ENCODE measurements at places on chromosomes 6 and 20.

GRCh38 chr20:43536817-43537440 is 21.9 kb upstream of the SGK2 start:
- DNase-seq, result no peak

DNA sequence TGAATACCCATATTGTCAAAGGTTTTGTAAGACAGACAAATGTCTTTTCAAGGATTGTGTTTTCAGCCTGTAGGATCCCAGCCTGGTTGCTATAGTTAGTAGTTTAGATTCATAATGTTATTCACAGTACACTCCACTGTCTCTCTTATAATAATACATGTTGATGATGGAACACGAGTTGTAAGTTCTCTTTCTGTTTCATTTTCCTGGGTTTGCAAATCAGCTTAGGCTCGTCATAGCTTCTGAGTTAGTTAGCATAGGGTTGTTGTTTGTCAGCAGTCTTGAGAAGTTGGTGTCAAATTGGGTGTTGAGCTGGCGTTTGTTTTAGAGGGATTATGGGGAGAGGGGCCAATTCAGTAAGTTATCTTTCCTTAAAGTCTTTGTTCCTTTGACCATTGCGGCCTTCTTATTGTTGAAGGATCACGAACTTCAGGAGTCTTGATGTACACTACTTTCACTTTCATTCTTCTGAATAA is 45.8 kb downstream of the QKI start:
- no peak for DNase-seq

- DNase-seq, result no peak
Observed at GRCh38 chr6:52305948-52306767, 21.6 kb upstream of the MCM3 start.

GRCh38 chr6:87791485-87791884 is 89.5 kb upstream of the AKIRIN2 start:
- DNase-seq, result no peak

DNA sequence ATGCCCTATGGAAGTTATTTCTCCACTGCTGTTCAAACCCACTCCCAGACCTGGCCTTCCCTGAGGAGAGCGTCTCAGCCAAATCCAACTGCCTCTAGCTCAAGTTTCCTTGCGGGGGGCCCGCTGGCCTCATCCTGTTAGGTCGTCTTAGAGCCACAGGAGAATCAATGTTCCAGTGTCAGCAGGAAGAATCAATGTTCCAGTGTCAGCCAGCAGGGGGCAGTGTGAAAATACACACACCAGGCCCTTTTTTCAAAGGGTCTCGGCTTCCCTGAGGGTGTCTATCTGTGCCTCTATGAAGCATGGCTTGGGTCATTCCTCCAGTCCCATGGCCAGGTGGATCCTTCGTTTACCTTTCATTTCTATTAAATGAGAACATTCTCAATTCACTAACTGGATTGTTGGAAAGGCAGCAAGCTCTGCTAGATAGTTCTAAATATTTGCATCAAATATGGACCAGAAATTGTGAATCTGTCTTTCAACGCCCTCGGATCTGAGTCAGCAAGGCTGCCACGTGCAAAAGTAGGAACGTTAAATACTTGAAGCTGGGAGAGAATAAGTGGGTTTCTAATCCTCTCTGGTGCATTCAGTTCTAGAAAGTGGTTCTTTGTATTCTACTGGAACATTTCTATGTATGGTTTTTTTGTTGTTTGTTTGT is 19.2 kb downstream of the PRND start:
- no peak for DNase-seq

DNA sequence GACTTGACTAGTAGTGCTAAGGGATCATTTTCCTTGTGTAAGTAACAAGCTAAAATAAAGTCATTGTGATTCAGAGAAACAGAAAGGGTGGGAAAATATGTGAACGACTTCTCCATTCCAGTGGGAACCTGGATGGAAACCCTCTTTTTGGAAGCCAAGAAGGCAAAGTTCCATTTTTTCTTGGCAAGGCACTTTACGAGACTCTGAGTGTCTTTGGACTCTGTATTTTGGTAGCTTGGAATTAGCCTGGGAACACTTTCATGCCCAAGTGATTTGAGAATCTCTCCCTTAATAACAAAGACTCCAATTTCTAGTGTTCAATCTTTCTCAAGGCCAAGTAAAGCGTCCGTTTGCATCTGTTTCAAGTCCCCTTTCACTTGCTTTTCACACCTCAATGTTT is 100.5 kb upstream of the SASH1 start:
- DNase-seq, result no peak

DNA sequence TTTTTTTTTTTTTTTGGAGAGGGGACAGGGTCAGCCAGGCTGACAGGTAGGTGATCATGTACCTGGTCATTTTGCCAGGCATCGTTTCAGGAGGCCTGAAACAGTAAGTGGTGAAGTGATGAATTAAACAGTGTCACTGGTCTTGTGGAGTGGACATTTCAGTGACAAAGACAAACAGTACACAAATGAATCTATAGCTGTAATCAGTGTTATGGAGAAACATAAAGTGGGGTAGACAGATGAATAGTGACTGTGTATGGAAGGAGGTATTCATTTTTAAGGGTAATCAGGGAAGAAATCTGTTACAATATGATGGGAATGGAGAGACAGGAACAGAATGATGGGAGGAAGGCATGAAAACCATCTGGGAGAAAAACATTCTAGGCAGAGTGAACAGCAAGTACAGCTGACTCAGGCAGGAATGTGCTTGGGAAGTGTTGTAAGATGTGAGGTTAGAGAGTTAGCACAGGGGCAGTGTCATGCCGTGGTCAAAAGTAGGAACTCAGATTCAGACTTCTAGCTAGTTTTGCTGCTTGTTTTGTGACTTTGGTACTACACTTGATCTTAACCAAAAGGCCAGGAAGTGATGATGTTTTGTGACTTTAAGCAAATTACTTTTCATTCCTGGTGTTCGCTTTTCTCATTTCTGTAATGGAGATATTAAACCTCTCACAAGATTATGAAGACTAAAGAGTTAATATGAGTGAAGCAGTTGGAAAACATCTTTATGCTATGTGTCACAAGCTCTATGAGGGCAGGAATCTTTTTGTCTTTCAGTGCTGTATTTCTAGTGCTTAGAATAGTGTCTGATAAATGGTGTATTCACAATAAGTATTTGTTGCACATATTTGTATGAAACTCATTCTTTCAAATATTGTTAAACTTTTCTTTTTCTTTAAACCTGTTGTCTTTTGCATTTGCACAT is 43.4 kb downstream of the QKI start:
- no peak for DNase-seq

- DNase-seq, result no peak
Observed at GRCh38 chr6:99592900-99593299, 13.7 kb upstream of the PRDM13 start.

DNA sequence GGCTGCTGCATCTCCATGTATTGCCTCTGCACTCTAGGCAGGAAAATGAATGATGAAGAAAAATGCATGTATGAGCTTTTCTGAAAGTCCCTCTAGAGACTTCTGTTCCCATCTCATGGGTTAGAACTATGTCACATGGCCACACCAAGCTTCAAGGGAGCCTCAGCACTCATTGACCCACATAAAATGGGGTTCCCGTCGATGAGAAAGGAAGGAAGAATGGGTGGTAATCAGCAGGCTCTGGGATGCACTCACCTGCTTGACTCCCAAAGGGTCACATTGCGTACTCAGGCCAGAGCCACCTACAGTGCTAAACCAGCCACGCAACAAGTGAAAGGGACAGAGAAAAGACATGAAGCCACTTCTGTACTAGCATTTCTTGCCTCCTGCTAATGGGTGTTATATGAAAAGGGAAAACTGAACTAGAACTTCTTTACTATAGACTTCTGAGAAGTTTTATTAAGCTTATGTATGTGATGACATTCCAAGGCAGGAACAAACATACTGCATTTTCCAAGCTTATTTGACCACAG is 95.8 kb upstream of the GCM1 start:
- DNase-seq, result no peak

- DNase-seq, result no peak
Observed at GRCh38 chr6:148423601-148424270, 81.1 kb downstream of the SASH1 start.

GRCh38 chr6:11283629-11284028 is 51.2 kb upstream of the NEDD9 start:
- no peak for DNase-seq
